ENCODE measurements at places on chromosomes 7 and 10. TPM values are rescaled to one million over a fixed set of nuclear protein-coding genes. Genes with fewer than 3 reads are reported as not detected.

The ANKRD26 gene
- 16.0 TPM for total RNA-seq

The CTAGE8 gene
- total RNA-seq, result not detected

The HERPUD2 gene
- total RNA-seq, result 11.4 TPM

The ZC3HAV1 gene
- 20.0 TPM for total RNA-seq

DNA sequence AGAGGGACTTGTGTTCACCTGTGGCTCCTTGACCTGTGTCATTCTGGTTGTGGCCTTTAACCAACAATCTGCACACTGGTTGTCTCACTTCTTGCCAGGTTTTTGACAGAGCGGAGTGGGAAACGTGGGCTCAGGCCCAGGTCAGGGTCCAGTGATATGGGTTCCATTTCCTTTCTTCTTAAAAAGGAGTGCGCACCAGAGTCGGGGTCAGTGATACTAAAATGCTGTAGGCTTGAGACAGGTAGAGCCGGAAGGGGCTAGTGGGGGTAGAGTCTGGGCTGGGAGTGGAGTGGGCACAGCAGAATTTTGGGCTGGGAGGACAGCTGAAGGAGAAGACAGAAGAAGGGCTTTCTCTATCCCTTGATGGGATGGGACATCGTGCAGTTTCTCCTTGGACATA lies 61.2 kb downstream of the SH2D4B start:
- DNase-seq, result no peak

GRCh38 chr7:82623812-82624211 lies 180.2 kb upstream of the CACNA2D1 start:
- DNase-seq, result peak; percentile 8

DNA sequence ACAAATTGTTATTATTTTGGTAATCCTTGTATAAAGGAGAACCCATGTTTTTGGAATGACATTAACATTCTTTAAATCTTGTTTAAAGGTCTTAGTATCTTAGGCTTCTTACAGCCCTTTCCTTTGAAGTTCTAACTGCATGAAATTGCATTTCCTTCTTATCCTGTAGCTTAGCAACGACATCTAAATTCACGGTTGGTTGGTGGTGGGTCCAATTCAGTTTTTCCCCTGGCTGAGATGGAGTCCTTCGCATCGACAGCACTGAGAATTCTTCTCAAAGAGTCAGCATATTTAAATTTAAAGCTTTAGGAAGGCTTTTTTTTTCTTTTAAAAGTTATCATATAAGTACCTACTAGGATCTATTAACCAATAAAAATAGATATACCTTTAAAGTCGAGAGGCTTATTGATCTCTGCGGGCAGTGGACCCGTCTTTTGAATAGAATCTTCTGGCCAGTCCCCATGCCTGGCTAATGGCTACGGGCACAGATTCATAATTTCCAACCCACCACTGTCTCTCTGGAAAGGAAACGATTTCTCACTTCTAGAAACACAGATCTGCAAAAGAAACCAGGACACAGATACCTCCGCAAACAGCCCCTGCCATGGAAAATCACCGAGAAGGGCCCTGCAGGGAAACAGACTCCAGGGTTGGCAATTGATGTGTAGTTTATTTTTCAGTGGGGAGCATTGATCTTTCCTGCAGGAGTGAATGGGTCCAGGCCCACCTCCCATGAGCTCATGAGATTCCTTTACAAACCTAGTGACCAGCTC lies 63.4 kb downstream of the RAMP3 start:
- DNase-seq, result no peak

GRCh38 chr7:13743226-13743625 lies 246.2 kb downstream of the ETV1 start:
- peak; percentile 69 for DNase-seq

- DNase-seq, result no peak
Observed at GRCh38 chr10:124529661-124530214, 68.1 kb downstream of the LHPP start.

GRCh38 chr7:144416341-144416740 lies 12.8 kb upstream of the NOBOX start:
- no peak for DNase-seq

- no peak for DNase-seq
Observed at GRCh38 chr10:22369434-22370072, 24.3 kb downstream of the SPAG6 start.

DNA sequence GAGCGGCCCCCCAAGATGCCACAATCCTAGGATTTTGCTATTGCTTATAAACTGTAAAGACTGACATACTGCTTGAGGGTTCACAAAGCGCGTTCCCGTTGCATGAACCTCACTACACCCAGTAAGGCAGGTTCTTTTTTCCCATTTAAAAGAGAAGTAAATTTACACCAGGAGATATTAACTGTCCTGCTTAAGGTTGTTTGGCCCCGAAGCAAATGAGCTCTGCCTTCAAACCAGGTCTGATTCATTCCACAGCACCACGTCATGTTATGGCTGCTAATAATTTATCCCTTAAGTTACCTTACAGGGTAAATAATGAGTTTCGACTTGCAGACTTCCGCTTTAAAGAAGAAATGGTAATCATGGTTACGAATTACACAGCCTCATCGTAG lies 559 bp upstream of the FKBP14 start:
- DNase-seq, result no peak

GRCh38 chr7:28823582-28823981 lies 134.5 kb downstream of the TRIL start:
- no peak for DNase-seq

Data from fibroblast of the aortic adventitia (primary cell).